Activated CD4-positive, CD25-positive, alpha-beta regulatory T cell treated with anti-CD3 and anti-CD28 coated beads, Interleukin-2, amount 50 U/mL, for 72 hours (primary cell): ENCODE measurements at places on chromosomes 2 and 18.

GRCh38 chr2:71860381-71860926 lies 287.2 kb downstream of the CYP26B1 start:
- no peak for DNase-seq

GRCh38 chr2:109489296-109489695 lies 124.5 kb downstream of the SEPTIN10 start:
- no peak for DNase-seq

DNA sequence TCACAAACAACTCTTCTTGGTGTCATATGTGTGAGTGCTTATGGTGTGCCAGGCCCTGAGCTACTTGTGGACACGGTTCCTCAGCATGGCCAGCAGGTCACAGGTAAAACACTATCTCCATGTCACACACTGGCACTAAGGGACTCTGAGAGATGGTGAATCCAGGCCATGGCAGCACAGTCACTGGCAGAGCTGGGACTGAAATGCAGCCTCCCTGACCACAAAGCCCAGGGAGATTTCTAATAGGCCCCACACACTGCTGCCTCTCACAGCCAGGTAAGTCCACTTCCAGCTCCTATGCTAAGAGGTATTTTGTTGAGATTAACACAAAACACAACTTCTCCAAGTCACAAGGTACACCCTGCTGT lies 92.0 kb downstream of the ACTR2 start:
- no peak for DNase-seq

GRCh38 chr18:65938592-65939372 lies 188.0 kb downstream of the CDH7 start:
- no peak for DNase-seq

DNA sequence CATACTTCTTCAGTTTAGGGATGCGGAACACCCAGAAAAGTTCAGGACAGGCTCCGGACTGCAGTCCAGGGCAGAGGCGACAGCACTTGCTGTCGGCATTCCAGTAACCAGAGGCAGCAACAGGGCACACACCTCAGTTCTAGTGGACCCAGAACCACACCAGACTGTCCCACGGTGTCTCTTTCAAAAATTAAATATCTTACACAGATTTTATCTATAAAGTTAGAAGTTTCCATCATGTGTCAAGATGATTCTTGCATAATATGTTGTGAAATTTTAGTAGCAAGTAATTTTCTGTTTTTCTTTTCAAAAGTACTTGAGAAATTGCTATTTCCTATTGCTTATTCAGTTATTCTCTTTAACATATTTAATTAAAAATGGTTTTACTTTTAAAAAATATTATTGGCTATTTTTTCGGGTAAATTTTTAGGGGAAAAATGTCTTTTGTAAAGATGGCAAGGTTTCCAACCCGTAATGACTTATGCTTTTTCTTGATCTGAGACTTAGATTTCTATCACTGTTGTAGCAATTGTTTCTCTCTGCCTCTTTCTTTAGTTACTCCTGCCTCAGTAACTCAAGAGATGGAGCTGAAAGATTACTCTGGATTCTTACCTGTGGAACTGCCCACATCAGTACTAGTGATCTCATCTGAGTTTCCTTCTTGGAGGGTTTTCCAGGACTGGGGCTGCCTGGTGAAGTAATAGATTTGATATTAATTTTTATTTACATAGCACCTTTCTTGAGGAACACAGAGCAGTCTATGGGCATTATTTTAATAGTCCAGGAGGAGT lies 182.7 kb downstream of the LTBP1 start:
- no peak for DNase-seq

DNA sequence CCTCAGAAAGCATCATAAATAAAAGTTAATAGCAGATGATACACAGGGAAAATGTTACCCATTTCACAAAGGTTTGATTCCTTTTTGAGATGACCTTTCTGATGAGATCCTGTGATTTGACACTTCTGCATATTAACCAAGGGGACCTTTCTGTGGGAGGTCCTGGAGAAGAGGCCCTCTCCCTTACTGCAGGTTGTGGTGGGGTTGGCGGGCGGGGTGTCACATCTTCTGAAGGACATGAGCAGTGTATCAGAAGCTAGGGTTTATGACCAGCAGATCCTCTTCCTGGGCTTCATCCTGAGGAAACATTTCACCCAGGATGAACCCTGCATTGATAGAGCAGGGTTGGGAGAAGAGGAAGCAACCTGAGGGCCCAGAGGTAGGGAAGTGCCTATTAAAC lies 37.2 kb upstream of the SCLY start:
- DNase-seq, result no peak

- no peak for DNase-seq
Observed at GRCh38 chr2:158025255-158025996, 76.2 kb upstream of the UPP2 start.

GRCh38 chr2:62464221-62465007 lies 41.6 kb downstream of the TMEM17 start:
- DNase-seq, result no peak

GRCh38 chr18:77106331-77106730 lies 26.3 kb downstream of the MBP start:
- DNase-seq, result peak; percentile 50

DNA sequence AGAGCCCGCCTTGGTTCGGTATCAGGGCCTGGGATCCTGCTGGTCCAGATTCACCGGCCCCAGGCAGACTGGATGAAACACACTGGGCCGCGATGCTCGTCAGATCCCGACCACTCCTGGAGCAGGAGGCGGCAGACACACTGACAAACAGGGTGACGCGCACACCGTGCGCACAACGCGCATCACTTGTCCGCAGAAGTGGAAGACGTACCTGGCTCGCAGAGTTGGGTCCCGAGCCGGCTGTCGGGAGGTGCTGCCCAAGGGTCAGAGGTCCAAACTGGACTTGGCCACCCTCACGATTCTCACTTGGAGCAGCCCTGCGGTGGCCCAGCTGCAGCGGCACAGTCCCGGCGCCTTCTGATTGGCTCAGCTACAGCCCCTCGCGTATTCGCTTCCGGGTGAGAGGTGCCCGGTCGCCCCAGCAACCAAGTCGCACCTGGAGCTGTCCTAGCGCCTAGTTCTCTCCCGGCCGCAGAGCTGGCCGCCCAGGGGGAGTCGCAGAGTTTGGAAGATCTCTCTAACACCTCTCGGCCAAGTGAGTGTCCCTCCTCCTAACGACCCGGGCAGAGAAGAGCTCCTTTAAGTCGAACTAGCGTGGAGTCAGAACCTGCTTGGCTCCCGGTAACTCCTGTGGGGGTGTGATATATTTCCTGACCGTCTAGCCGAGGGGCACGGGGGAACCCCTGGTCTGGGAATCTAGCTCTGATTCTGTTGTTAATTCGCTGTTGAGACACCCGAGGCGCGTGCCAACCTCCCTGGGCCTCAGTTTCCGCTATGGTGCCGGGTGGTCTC lies at the start of the genes DHX57 and MORN2:
Gene DHX57, minus strand, starts transcription at position 359 of the 792 bp plus-strand sequence. CDS start 7,529 bp downstream, outside the sequence.
Gene MORN2, plus strand, starts transcription at position 401 of the 792 bp plus-strand sequence.
- DNase-seq, result peak; percentile 81

DNA sequence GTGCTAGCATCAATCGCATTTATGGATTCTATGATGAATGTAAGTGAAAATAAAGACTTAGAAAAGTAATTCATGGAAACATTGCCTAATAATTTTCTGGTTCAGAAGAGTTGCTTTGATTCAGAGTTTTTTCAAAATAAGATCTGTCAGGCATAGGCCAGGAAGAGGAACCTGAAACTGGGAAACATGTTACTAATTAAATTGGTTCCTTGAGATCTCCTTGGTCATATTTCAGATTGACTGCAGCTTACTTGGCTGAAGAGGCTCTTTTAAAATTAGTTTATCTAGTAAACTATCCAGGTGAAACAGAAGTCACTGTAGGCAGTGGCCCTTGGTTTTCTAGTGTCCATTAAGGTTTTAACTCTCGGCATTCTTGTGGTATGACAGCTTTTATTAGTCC lies 27.4 kb downstream of the PPP1CB start:
- no peak for DNase-seq

DNA sequence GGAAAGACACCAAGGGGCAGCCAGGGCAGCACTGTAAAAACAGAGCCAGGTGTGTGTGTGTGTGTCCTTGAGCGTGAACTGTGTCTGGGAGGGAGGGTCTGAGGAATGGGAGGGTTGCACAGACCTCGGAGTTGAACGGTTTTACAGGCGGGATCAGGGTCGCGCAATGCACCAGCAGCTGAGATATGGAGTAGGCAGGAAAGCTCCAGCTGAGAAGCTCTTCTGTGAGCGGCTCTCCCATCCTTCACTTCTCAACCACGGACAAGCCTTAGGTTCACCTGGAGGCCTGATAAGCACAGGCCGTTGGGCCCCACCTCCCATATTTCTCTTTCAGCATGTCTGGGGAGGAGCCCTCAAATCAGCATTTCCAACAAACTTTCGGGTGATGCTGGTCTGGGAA lies 12.1 kb downstream of the SERTAD2 start:
- no peak for DNase-seq

DNA sequence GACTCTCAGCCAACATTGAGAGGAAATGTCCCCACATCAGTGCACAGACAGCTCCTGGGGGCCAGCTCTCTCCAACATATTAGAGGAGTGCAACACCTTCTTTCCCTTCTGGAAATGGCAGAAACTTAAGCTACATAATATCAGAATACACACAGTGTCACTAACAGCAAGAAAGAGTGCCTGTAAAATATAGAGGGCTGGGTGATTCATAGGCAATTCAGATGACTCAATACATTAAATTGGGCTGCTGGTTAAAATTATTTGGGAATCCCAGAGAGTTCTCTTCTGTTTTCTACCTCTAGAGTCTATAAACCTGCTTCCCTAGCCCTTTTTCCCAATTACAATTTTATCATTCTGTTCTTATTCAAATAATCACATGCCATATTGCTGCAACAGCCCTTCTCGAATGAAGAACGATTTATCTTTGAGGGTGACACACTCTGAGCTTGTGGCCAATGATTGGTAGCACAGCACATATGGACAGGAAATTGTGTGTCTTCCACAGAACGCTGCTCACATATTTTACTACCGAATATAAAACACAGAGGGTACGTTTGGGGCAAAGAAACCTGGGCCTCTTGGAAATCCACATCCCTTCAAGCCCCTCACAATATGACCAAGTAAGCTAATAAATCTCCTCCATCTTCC lies 381.2 kb downstream of the MBD2 start:
- no peak for DNase-seq

DNA sequence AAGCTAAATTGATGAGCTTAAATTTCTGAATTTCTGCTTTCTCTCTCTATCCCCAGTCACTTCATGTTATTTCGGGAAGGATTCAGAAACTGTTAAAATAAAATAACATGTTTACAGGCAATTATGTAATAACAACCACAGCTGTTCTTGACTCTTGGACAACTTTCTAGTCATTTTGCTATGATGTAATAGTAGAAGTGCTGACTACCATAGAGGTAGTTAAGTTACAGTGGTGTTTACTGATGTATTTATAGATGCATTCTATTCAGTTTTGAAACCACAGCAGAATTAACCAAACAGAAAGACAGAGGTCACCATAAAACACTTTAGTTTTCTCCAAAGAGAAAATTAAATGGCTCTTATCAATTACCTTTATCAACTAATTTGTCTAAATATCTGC lies 1292.0 kb upstream of the CHAC2 start:
- DNase-seq, result no peak

GRCh38 chr2:195500879-195501278 lies 156.1 kb upstream of the SLC39A10 start:
- no peak for DNase-seq

DNA sequence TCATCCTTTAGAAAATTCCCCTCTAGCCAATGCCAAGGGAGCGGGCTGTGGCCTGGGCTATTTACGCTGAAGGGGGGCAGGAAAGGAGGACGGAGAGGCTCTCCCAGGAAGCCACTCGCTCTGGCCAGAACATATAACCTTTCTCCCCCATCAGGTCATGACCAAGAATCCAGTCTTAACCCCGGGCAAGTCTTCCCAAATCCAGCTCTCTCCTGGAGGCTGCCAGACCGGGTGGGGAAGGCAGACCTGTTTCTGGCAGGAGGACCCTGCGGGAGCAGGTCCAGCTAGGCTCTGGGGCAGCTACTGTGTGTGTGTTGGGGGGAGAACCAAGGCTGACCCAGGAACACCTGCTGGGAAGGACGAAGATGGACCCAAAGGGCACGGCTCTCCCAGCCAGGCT lies 13.4 kb upstream of the SEMA4C start:
- DNase-seq, result no peak

GRCh38 chr2:24723665-24724064 lies 69.5 kb downstream of the PTRHD1 start:
- no peak for DNase-seq

DNA sequence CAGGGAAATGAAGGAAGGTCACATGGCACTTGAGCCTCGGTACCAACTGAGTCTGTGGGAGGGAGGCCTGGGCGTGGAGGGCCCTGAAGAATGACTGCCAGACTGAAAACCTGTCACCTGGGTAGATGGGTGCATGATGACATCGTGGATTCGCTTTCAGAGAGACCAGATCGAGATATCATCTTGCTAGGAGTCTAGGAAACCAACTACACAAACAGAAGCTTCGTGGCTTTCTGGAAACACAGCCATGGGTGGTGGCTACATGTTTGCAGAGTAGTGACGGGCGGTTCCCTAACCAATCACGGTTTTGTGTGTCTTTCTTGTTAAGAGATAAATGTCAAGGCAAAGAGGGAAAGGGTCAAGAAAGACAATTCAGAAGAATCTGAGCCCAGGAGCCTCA lies 155.0 kb downstream of the EIPR1 start:
- DNase-seq, result peak; percentile 50

DNA sequence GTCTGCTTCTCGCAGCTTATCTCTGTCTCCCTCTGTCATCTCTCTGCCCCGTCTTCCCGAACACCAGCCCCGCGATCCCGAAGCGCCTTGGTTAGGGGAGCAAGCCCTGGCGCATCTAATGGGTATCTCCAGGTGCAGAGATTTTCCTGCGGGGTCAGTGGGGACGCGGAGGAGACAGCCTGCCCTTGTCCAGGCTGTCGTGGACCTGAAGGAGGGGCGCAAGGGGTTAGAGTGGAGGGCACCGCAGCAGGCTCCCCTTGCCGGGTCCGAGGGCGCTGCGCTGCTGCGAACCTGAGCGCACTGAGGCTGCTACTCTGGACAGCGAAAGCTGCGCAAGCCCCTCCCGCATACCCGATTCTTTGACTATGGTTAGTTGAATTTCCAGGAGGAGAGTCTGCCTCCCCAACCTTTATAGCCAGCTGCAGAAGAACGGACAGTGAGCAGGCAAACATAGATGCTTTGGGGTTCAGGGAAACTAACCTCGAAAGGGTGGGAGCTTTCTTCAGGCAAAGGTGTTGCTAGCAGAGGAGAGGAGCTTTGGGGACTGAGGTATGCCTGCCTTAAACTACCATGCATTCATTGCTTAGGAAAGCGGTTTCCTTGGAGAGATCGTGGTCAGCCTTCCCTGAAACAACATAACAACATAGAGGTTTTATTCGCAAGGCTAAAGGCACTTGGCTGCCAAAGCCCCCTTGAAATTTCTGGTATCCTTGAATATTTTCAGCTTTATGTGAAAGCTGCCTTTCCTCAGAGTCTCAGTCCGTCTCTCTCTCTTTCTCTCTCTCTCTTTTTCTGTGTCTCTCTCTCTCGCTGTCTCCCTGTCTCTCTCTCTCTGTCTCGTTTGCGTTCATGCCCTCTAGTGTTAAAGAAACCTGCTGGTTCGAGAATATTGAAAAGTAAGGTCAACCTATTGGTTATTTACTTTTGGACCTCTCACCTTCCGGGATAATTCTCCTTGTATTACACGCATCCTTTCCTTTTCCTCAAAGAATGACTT lies 1.6 kb downstream of the GALNT13 start:
- no peak for DNase-seq
